ENCODE measurements at places on chromosomes 6 and 20.

GRCh38 chr6:27157459-27158315 lies 89.8 kb upstream of the PRSS16 start:
- DNase-seq = peak; percentile 65

DNA sequence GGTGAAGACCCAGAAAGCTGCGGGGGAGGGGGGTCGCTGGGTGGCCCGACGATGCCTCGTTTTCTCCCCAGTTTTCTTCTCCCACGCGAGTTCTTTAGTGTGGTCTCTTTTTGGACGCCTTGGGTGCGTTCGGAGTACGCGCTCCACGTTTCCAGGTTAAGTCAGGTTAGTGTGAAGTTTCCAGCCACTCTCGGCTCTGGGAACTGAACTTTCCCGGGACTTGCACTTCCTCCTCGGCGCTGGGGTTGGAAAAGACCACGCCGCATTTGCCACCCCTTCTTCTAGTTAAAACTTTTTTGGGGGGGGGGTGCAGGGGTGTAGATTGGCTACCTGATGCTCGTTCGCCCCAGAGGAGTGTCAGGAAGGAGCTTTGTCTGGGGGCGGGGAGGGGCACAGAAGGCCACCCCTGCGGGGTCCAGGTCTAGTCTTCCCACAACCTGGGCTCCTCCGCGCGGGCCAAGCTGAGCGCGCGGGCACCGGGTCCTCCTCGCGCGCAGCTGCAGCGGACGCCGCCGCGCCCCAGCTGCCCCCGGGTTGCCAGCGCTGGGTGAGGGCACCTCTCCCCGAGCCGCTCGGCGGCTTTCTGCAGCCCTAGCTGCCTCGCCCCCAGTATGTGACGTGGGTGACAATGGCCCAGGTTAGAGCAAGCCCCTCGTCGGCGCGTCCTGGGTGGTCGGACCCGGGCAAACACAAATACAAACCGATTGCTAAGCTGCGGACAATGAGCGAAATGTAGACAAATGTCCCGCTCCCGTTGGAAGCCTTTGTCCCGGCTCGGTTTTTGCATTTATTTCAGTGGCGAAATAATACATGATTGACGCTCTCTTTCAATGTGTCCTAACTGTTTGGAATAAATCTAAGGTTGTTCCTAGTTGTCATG lies 1.7 kb upstream of the NKX2-2 start:
- DNase-seq = no peak

DNA sequence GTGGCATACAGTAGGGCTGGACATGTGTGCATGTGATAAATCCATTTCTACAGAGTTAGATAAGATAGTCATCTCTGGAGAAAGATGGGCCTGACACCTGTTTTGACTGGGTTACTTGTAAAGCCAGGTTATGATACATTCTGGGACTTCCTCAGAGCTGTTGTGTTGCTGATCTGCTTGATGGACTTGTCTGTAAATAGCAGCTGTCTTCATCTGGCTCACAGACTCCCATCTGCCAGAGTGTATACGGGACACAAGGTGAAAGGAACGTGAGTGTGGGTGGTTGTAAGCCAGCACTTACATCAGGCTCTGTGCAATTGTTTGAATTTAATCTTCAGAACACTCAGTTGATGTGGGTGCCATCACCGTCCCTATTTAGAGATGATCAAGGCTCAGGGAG lies 49.8 kb downstream of the ZDHHC14 start:
- no peak for DNase-seq

GRCh38 chr6:41200296-41200900 lies 551 bp downstream of the TREML2 start:
- peak; percentile 42 for DNase-seq

- peak; percentile 73 for DNase-seq
Observed at GRCh38 chr6:29723666-29724588, 693 bp downstream of the HLA-F start.

DNA sequence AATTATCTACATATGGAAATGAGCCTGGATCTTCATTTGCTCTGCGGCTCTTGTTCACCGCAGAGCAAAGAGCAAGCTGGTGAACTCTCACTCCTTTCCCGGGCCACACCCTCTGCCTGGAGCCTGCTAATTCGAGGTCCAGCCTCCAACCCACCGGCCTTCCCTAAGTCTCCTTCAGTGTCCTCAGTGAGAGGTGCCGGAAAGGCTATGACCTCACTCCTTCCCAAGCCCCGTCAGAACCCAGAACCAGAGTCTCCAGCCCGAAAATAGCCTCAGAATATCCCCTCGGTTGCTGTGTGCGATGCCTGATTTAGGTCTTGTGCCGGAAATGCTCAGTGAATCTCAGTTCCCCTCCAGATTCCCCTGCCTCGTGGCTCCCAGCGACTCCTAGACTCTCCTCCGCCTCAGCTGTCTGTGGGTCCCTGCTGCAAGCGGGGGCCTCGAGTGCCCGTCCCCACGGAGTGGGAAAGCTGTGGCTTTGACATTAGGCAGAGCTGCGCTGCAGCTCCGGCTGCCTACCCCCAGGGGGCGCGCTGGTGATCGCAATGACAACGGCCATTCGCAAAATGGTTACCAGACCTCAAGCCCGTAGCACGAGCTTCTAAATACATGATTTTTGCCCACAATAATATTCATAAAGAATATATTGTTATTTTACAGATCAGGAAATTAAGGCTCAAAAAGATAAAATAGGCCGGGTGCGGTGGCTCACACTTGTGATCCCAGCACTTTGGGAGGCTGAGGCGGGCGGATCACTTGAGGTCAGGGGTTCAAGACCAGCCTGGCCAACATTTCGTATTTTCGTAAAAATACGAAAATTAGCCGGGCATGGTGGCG lies 4.1 kb upstream of the BNIP5 start:
- DNase-seq = peak; percentile 41

GRCh38 chr6:11702500-11703130 lies 76.0 kb downstream of the ADTRP start:
- no peak for DNase-seq

DNA sequence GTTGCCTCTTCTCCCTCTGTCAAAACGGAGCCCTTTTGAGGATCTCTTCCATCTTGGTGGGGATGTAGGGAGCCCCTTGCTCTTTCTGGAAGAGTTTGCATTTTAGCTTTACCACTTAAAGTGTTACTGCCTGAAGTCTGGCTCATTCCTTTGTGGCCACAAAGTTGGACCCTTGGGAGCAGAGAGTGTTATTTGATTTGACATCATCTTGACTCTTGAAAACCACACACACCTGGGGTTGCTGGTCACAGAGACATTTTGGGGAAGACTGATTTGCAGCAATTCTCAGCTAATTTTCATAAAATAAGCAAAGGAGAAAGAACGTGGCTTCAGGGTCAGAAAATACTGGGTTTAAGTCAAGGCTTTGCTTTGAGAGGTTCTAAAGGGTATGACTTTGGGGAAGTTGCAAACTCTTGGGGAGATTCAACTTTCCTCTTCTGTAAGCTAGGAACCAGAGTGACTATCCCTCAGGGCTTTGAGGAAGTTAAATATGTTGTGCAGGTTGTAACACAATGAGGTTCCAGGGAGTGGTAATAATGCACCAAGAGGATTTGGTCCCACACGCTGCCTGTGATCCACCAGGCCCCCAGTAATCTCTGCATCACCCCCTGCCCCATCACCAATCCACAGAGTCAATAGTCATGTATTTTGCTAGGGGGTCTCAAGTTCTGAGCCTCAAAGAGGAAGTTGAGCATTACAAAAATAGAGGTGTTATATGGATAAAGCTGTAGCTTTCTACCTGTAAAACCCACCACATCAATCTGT lies 141.6 kb upstream of the SLC24A3 start:
- no peak for DNase-seq

DNA sequence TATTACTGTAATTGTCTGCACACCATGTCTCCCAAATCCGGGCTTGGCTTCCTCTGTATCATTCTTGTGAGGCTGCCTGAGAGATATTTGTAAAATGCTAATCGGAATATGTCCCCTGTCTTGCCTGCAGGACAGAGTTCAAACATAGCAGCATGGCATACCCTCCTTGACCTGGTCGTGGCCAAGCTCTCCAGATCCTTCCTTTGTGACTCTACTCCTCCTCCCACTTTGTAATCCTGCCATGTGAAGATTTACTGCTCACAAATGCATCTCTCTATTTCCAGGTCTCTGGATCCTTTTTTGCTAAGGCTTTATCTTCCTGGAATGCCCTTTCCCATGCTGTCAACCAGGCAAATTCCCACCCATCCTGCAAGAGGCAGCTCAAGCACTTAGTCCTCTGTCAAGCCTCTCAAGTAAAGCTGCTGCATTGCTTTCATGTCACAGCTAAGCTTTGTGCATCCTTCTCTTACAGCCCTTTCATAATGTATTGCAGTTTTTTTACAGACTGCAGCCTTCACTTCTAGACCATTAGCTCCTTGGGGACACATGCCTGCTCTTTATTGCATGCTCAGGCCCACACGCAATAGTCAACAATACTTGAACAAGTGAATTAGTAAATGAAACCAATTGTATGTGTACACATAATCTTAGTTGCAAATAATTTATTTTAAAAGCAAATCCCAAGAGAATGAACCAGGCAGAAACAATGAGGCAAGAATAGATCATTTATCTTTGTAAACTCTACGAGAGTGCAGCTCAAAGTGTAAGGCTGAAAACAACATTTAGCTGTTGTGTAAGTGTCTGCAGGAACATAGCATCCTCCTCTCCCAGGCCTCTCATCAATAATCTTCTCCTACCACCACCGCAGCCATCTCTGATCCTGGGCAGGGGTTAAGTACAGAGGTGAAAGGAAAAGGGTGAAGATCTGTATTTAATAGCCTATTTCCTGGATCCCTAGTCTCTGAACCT lies 45.8 kb downstream of the HIVEP2 start:
- DNase-seq = no peak

- DNase-seq = no peak
Observed at GRCh38 chr20:9949563-9949962, 85.2 kb upstream of the ANKEF1 start.

Measured in stimulated activated CD8-positive, alpha-beta memory T cell treated with anti-CD3 and anti-CD28 coated beads, Interleukin-7, amount 100 ng/mL, for 4 hours (primary cell).